ENCODE measurements at places on chromosomes 2 and 18. TPM values are rescaled to one million over a fixed set of nuclear protein-coding genes. Genes with fewer than 3 reads are reported as not detected.
A peak's percentile ranks its signal among the peaks of the same experiment; 100 is the strongest.

- no peaks in the 10 kb centered on the region for H3K36me3 ChIP-seq
- H3K4me1 ChIP-seq = no peaks in the 10 kb centered on the region
- H3K27me3 ChIP-seq = peaks cover 7% of the 10 kb centered on the region
Observed at GRCh38 chr18:44464398-44465180, 216.1 kb upstream of the SETBP1 start.

GRCh38 chr18:3305933-3306332 is 44.0 kb downstream of the MYL12B start:
- peak overlapping the region; percentile 96 for H3K27ac ChIP-seq
- peak overlapping the region; percentile 84 for H3K4me3 ChIP-seq
- peaks cover 5% of the 10 kb centered on the region for H3K27me3 ChIP-seq
- peaks cover 5% of the 10 kb centered on the region for H3K36me3 ChIP-seq

DNA sequence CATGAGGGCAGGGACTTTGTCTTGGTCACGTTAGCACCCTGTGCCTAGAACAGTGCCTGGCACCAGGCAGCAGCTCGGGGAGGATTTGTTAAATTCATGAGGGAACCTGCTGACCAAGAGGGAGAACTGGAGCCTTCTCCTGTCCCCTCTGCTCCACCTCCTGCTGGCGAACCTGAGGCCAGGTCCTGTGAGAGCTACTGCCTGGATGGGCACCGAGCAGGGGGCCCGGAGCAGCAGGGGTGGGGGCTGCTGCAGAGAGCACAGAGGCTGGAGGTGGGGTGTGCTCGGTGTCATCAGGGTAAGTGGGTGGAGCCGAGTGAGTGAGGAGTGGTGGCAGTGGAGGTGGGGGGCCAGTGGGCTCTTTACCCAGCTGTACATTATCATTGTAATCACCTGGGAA is 52.1 kb upstream of the FAHD2A start:
- H3K27me3 ChIP-seq = peaks cover 6% of the 10 kb centered on the region
- no peaks in the 10 kb centered on the region for H3K4me1 ChIP-seq
- no peak for ATAC-seq
- no peak overlapping the region for H3K4me3 ChIP-seq
- H3K36me3 ChIP-seq = no peaks in the 10 kb centered on the region

- no peak overlapping the region for H3K4me3 ChIP-seq
- no peak overlapping the region for H3K27ac ChIP-seq
- peaks cover 26% of the 10 kb centered on the region for H3K27me3 ChIP-seq
- no peaks in the 10 kb centered on the region for H3K4me1 ChIP-seq
- no peaks in the 10 kb centered on the region for H3K36me3 ChIP-seq
- ATAC-seq = no peak
Observed at GRCh38 chr2:62604336-62604735, 98.3 kb upstream of the TMEM17 start.

DNA sequence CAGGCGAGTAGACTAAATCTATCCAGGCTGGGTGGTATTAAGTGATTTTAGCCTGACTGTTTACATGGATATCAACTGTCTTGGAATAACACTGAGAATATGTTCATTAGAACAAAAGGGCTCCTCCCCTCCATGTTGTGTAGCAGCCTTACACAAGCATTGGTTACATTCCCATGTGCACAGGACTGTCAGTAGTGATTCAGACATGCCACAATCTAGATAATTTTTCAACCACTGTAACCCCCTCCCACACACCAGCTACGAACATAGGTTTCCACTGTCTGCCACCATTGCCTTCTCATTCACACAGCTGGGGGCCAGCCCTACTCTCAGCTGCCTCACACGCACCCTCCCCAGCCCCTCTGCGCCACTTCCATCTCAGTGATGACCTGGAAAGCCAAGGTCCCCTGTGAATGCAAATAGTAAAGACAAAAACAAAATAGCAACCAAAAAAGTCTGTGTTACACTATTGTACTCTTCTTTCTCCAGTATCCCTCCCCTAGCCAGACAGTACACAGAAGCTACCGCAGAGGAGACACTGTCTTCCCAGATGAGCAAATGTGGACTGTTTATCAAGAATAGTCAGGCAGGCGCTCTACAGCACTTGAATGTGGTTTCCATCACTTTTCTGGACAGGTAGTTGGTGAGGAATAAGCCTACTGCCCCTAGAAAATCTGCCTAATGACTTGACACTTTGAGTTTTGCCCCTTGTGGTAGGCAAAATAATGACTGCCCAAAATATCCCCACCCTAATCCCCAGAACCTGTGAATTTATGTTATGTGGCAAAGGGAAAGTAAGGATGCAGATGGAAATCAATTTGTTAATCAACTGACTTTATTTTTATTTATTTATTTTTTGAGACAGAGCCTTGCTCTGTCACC is 27.9 kb upstream of the TYMS start:
- H3K4me1 ChIP-seq = no peaks in the 10 kb centered on the region
- H3K27ac ChIP-seq = peak overlapping the region; percentile 2
- no peaks in the 10 kb centered on the region for H3K36me3 ChIP-seq
- H3K4me3 ChIP-seq = no peak overlapping the region

DNA sequence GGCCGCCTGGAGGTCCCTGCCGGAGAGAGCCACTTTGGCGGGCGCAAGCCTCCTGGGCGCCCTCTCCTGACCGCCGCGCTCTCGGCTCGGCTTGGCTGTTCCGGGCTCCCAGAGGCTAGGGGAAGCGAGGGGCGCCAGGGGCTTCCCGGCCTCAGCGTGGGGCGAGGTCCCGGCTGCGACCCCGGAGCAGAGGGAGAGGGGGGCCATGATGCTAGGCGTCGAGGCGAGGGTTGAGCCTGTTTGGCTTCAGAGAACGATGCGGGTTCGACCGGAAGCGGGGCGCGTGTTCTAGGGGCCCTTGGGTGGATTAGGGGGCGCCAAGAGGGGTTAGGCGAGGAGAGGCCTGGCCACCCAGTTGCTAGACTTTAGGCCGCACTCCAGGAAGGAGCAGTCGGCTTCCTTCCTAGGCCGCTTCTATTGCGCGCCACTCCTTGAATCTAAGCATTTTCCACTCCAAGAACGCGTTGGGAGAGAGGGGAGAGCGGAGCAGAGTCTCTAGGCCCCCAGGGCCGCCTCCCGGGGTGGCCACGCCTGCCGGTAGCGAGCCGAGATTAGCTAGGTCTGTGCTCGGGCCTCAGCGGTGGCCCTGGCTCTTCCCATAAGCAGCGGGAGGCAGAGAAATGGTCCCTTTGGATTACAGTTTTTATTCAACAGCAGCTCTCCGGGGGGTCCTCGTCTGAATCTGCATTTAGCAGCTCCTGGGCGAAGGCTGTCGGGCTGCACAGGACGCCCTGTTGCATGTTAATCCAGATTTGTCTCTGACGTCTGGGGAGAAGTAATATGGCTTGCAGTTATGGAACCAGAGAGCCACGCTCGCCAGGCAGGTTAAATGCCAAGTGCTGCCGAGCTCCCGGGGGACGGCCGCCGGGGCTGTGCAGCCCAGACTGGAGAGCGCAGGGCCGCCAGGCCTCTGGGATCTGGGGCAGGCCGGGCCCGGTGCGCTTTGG is 11.3 kb downstream of the MEIS1 start:
- no peak for ATAC-seq
- H3K4me1 ChIP-seq = no peaks in the 10 kb centered on the region
- H3K4me3 ChIP-seq = no peak overlapping the region
- peaks cover 34% of the 10 kb centered on the region for H3K27me3 ChIP-seq
- no peaks in the 10 kb centered on the region for H3K36me3 ChIP-seq

The LRRTM4 gene
- not detected for total RNA-seq

The ACTR1B gene
- 148 TPM for total RNA-seq

Measured in activated T-helper 17 cell treated with anti-CD3 and anti-CD28 coated beads, Interleukin-2, amount 50 U/mL, for 72 hours (primary cell).